ENCODE measurements at places on chromosomes 11 and 22.

GRCh38 chr11:69552951-69553350 is 71.5 kb downstream of the LINC01488 start:
- no peak for DNase-seq

DNA sequence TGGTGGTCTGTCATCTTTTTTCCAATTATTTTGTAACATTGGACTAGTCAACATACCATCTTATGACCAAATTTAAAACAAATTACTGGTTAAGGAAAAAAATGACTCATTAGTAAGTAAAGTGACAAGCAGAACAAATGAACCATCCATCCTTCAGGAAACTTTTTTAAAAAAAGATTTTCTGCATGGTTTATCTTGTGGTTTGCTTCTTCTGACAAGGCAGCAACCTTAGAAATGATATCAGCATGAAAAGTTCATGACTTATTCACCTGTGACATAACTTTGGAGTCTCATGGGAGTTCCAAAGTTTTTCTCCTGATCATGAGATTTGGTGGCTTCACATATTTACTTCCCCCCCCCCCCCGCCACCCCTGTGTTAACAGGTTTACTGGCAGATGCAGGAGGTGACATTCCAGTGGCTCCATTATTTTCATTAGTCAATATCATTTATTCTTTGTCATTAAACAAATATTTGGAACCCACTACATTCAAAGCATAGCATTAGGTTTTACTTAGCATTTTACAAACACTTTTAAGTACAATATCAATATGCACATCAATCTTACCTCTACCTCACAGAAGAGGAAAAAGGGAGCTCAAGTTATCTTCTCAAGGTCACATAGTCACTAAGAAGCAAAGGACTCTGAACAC is 40.7 kb downstream of the DCUN1D5 start:
- DNase-seq: no peak

- no peak for DNase-seq
Measured at GRCh38 chr11:123799438-123799837, 6.7 kb downstream of the OR6M1 start.

DNA sequence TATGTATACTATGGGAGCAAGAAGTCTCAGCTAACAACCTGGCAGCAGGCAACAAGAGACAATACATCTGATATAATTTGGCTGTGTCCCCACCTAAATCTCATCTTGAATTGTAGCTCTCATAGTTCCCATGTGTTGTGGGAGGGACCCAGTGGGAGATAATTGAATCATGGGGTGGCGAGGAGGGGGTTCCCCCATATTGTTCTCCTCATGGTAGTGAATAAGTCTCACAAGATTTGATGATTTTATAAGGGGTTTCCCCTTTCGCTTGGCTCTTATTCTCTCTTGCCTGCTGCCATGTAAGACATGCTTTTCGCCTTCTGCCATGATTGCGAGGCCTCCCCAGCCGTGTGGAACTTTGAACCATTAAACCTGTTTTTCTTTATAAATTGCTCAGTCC is 6.2 kb downstream of the DNAJC24 start:
- no peak for DNase-seq

DNA sequence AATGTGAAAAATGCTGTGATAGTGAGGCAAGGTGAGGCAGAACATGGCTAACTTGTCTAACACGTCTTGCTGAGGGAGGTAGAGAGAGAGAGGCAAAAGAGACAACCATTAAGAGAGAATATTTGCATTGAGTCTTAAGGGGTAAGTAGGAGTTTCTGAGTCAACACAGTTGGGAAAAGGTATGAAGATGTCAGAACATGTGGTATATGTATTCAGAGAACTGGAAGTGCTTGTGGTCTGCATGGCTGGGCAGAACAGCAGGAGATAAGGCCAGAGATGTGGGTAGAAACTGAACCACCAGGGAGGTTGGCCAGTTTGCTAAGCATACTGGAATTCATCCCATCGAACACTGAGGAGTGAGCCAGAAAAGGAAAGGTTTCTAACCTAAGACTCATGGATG is 25.0 kb upstream of the SLC5A1 start:
- no peak for DNase-seq

DNA sequence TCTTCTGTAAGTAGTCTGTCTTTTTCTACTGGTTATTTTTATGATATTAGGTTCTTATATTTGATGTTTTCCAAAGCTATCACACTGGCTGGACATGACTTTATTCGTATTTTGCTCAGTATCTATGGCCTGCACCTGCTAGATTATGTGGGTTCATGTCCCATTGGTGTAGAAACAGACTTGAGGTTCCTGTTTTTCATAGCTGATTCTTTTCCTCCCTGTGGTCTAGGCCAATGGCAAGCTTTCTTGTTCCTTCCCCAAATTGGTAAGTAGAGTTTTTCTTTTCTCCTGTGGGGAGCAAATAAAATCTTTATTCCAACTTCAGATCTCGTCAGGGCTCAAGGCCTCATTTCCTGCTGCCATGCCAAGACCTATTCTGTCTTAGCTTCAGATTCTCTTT is 30.2 kb upstream of the SWAP70 start:
- DNase-seq: no peak

- DNase-seq: no peak
Measured at GRCh38 chr11:122668562-122669090, 13.1 kb downstream of the UBASH3B start.

DNA sequence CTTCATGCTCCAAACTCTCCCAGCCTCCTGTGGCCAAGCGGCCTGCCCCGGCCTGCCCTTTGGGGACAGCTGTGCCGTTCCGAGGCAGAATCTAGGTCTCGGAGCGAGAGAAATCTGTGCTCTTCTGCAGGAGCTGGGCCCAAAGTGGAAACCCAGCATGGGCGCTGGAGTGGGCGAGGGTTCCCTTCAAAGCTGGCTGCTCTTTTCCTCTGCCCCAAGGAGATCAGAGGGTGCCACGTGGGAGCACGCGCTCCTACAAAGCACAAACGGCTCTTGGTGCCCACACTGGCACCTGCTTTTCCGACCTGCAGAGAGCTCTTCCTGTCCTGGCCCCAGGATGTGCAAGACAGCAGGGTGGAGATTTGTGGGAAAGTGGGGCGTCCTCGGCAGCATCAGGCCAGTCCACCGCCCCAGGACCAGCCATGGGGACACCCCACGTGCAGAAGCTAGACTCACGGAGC is 6.9 kb downstream of the OSBPL5 start:
- no peak for DNase-seq

GRCh38 chr11:77100166-77101042 is 2.2 kb upstream of the OMP start:
- DNase-seq: no peak

DNA sequence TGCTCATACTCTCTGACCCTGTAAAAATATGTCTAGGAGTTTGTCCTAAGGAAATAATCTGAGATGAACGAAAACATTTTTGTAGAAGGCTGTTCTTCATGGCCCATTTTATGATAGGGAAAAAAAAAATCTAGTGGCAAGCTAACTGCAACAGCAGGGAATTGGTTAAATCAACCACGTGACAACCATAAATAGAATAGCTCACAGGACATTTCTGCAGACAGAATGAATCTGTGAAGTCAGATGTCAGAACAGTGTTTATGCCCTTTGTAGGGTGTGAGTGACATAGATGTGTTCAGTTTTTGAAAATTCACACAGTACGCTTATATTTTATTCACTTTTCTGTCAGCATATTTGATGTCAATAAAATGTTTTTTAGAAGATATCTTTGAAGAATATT is 16.1 kb downstream of the ARHGAP1 start:
- no peak for DNase-seq
